Cortex of kidney (tissue), 1 donor: ENCODE measurements at places on chromosomes 2 and 18.

DNA sequence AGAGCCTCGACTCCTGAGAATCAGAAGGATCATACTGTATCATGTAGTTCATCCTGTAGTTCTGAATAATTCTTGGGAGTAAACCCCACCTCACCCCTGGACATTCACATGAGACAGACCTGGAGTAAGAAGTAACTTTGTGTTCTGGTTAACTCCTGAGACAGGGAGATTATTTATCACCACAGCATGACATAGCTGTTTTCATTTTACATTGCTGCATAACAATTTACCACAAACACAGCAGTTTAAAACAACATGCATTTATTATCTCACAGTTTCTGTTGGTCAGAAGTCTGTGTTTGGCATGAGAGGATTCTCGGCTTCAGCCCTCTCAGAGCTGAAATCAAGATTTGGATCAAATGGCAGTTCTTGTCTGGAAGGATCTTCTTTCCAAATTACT is 855.8 kb upstream of the FANCL start:
- DNase-seq: no peak

- no peak for DNase-seq
Observed at GRCh38 chr2:95345081-95345562, 48.0 kb downstream of the KCNIP3 start.

GRCh38 chr2:2662847-2663356 is 331.8 kb upstream of the MYT1L start:
- DNase-seq: no peak

DNA sequence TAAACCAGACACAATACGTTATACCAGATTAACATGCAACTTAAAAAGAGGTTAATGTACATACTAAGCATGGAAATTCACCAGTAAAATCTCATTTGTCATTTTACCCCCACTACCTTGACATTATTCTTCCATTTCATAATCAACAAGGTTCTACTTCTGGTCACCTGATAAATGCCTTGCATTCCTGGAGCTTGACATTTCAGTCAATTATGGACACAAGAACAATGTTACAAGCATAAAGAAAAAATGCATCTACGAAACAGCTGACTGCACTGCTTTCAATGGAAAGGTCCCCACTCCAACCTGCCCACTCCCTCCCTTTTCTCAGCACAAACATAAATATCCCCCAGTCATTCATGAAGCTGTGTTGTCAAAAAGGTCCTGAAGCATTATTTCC is 31.4 kb downstream of the ARL5A start:
- no peak for DNase-seq

GRCh38 chr18:34709104-34709503 is 994 bp upstream of the DTNA start:
- no peak for DNase-seq

DNA sequence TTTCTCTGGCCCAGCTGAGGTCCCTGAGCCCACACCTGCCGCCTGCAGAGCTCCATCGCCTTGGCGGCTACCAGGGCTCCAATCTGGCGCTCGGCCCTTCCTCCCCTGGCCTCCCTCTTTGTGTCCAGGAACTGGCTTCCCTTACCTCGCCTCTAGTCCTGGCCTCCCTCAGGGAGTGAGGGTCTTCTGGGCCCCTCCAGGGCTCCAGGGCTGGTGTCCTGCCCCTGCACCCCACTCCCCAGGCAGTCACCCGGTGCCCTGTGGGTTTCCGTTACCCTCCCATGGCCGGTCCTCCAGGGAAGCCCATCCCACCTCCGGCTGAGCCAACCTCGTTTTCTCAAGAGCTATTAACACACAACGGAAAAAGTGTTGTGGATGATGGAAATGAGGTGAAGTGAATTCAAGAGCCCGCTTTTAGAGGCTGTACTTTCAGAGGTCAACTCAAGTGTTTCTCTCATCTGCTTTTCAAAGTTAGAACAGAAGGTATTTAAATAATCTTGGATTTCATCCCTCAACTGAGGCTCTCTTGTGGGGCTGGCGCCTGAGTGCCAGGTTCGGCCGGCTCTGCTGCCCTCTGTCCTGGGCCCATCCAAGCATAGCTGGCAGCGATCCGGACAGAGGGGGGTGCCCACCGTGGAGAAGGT is 131.9 kb downstream of the ASB1 start:
- DNase-seq: no peak

- DNase-seq: no peak
Observed at GRCh38 chr2:101872480-101872879, 119.3 kb upstream of the IL1R2 start.

GRCh38 chr18:77132369-77133050 is at the start of gene MBP:
Gene MBP, minus strand, starts transcription at chr18:77132783. Its CDS starts 27,522 bp downstream, at chr18:77105261.
- no peak for DNase-seq
